ENCODE measurements at places on chromosomes 3 and 15.

- no peak for DNase-seq
Measured at GRCh38 chr3:81554801-81555200, 206.6 kb downstream of the GBE1 start.

DNA sequence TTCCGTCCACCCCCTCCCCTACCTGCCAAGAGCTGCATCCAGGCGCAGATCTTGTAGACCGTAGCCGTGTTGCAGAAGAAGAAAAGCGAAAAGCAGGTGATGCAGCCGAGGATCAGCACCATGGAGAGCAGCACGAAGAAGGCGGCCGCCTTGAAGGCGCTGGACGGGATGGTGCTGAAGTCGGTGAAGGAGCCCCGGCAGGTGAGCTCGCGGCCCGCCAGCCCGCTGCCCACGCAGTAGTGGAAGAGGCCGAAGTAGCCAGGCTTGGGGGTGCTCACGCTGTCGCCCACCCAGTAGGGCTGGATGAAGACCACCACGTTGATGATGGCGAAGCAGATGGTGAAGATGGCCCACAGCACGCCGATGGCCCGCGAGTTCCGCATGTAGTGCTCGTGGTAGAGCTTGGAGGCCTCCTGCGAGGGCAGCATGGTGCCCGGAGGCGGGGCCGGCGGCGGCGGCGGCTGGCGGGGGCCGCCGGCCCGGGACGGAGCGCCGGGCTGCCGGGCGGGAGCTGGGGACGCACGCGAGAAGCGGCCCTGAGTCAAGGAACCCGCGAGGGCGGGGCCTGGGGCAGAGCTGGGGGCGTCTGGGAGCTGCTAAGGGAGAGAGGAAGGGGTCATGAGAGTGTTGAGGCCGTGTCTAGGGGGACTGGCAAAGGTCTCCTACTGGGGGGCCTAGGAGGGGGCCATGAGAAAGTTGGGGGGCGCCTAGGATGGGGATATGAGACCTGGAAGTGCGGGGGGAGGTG is 1.2 kb downstream of the LHFPL4 start:
- DNase-seq, result peak; percentile 51

GRCh38 chr3:194588236-194588635 is 45.0 kb downstream of the TMEM44 start:
- DNase-seq, result no peak

GRCh38 chr15:35062738-35063099 is 22.4 kb downstream of the NANOGP8 start:
- no peak for DNase-seq

- DNase-seq, result no peak
Measured at GRCh38 chr3:190384309-190384756, 3.6 kb upstream of the CLDN16 start.

- DNase-seq, result no peak
Measured at GRCh38 chr3:102449341-102449740, 14.5 kb downstream of the ZPLD1 start.

DNA sequence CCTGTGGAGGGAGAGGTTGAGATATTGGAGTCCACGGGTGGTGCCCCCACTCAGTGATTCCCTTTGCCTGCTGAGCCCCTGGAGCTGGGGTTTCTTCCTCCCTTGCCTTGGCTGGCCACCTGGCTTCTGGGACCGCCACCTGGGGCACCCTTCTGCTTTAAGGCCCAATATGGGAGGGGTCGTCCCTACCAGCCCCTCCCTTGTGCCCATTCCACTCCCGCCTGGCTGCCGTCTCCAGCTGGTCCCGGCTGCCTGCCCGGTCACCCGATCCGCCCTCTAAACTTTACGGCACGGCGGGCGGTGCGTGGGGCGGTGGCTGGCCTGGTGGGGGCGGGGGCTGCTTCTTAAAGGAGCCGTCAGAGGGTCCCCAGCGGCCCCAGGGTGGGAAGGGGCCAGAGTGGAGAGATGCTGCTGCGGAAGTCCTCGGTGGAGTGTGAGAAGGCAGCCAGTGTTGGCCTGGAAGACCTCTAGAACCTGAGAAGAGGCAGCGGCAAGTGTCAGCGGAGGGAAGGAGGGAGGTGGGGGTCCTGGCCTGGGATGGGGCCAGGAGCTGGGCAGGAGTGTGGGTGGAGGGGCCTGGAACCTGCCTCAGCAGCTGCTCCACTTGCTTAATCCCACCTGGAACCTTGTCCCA is 1.6 kb upstream of the SEMA3B start:
- DNase-seq, result peak; percentile 87

- no peak for DNase-seq
Measured at GRCh38 chr3:6861625-6862000, 698 bp downstream of the GRM7 start.

DNA sequence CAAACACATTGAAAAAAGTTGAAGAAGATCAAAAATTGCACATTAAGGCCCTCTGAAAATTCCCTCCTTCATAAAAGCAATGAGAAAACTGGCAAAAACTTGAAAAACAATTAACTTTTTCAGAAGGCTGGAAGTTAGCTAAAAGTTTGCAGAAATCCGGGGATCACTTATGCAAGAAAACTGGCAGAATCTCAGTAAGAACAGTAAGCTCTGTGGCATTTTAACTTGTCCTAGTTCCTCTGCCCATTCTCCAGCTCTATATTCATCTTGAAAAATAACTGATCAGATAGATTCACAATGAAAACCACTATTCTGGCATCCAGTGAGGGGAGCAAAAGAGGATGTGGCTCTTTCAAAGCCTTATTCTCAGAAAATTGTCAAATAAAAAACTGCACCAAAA is 566.8 kb downstream of the NTRK3 start:
- no peak for DNase-seq

- no peak for DNase-seq
Measured at GRCh38 chr3:49611291-49611690, 57.0 kb downstream of the BSN start.

GRCh38 chr15:87326269-87326668 is 930.3 kb downstream of the NTRK3 start:
- no peak for DNase-seq

GRCh38 chr15:41825572-41826535 is 2.0 kb upstream of the JMJD7 start:
- no peak for DNase-seq

DNA sequence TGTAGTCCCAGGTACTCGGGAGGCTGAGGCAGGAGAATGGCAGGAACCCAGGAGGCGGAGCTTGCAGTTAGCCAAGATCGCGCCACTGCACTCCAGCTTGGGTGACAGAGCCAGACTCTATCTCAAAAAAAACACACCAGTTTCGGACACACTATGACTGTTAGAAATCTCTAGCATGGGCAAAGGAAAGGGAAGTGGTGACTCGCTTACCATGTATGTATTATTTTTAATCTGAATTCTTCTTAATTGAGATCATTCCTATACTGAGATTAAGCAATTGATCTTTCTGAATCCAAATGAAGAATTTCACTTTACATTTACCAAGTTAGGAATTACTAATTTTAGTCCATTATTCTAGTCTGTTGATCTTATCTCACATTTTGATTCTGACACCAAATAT is 459.2 kb upstream of the ALCAM start:
- no peak for DNase-seq

DNA sequence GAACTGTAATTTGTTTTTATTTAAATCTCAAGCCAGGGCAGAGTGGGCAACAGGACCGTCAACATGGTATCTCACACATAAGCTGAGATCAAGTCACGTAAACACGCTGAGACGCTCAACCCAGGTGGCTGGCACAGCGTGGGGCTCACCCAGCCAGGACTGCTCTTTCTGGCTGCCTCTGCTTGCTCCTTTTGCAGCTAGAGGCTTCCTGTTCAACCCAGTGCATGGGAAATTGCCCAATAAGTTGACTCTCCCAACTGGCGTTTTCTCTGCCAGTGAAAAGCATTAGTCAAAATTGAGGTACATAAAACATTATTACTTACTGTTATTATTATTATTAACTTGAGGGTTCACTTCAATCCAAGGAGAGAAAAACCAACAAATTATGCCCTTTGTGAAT is 398.1 kb downstream of the NR2F2 start:
- no peak for DNase-seq

DNA sequence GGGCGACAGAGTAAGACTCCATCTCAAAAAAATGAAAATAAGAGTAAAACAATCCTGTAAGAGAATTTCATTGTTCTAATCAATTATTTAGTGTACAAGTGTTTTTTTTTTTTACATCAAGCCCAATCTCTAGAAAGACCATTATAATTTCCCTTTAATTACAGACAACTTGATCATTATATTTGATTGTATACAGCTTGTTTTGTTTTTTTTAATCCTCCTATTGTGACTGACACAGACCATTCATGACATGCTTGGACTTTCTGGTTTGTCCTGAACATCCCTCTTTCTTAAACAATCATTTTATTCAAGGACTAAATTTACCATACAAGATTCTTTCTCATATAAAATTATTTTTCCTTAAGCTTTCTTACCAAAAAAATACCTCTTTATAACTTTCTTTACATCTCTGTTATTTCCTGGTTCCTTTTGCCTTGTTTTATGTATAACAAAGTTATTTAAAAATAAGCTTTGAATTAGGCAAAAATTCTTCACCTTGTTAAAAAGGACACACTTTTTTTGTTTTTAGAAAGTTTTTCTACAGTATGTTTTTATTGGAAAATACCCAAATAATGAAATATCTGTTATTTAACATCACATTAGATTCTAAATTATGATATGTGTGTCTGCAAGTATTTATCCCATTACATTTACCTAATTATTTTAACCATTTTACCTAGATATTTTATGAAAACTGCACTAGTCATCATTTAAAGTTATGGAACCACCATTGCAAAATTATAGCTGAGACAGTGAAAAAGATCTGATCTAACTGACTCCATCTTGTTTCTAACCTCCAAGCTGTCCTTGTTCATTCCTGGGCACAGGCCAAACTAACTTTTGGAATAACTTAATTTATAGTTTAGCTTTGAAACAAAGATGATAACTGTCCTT is 26.1 kb upstream of the GFM1 start:
- DNase-seq, result no peak

DNA sequence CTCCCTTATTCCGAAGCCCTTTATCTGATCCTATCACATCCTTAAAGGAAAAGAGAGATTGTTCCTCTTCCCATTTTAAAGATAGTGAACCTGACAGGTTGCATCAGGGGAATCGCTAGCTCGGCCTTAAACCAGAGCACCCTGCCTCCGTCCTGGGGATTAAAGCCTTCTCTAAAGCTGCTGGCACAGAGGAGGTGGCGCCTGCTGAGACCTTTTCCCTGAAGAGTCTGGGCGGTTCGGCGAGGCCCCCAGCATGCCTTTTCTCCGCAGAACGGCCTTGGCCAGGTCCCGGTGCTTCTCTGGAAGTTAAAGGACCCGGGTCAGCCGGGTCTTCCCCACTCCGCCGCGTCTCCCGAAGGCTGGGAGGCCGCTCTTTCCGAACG is 593 bp downstream of the FAM219B start:
- no peak for DNase-seq

GRCh38 chr15:98126326-98127085 is 166.0 kb downstream of the ARRDC4 start:
- no peak for DNase-seq

- DNase-seq, result no peak
Measured at GRCh38 chr15:78044407-78045155, 32.9 kb downstream of the TBC1D2B start.

- DNase-seq, result no peak
Measured at GRCh38 chr3:15633766-15634598, 32.4 kb downstream of the BTD start.

DNA sequence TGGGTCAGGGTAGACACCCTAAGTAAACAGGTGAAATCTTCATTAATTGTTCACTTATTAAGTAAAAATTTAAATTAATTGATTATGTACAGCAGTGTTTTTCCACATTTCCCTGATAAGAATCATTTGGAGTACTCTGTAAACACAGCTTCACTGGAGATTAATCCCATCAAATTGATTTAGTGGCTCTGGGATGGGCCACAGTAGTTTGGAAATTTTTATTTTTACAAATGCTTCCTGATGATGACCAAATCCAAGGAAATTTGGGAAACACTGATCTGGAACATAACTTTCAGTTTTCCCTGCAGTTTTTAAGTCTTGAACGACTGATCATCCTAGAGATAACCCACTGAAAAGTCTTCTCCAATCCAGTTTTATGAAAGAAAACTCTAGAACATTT is 18.8 kb upstream of the RPLP1 start:
- DNase-seq, result no peak

GRCh38 chr3:196843435-196844110 is 24.1 kb upstream of the SENP5 start:
- no peak for DNase-seq

- DNase-seq, result peak; percentile 20
Measured at GRCh38 chr15:80942746-80943565, 46.7 kb downstream of the MESD start.

DNA sequence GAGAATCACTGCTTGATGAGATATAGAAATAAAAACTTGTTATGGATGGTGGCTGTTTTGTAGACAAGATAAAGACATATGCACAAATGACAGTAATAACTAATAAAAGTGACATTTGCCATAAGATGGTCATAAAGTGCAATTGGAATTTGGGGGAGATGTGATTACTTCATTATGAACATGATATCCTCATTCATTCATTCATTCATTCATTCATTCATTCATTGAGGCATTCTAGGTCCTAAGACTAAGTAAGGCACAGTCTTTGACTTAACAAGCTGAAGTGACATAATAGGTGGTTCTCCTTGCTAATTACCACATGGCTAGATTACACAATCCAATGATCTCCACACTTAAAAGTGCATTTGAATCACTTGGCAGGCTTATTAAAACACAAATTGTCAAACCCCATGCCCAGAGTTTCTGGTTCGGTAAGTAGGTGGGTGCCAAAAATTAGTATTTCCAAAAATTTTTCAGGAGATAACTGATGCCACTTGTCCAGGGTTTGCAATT is 18.9 kb downstream of the RAP2B start:
- no peak for DNase-seq

- no peak for DNase-seq
Measured at GRCh38 chr15:65936282-65936681, 67.0 kb downstream of the RAB11A start.

DNA sequence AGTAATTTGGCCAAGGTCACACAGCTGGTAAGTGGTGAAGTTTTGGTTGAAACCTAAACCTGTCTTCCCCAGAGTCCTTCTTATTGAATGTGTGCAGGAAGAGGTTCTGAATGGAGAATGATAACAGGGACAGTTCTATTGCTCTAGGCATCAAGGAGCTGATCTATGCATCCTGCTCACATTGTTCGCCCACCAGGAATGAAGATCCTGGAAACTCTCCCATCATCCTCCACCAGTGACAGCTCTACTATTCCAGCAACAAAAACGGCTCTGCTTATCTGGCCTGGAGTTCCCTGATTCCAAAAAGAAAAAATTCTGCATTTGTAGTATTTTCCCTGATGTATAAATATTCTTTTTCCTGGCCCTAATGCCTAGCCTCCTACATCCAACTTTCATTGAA is 16.4 kb upstream of the TNFAIP8L3 start:
- no peak for DNase-seq

DNA sequence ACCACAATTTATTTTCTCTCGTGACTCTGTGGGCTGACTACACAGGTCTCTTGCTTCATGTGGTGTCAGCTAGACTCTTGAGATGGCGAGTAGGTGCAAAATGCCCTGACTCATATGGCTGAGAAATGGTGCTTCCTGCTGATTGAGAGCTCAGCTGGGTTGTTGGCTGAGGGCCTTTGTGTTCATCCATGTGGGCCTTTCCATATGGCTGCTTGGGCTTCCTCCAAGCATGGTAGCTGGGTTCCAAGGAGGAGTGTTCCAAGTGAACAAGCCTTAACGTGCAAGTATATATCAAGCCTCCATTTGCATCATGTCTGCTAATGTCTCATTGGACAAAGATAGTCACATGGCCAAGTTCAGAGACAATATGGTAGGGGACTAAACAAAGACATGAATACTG is 164.0 kb downstream of the PDCD6IP start:
- DNase-seq, result no peak
